Left colon (tissue), 2 donors: ENCODE measurements at places on chromosomes 7 and 10.

DNA sequence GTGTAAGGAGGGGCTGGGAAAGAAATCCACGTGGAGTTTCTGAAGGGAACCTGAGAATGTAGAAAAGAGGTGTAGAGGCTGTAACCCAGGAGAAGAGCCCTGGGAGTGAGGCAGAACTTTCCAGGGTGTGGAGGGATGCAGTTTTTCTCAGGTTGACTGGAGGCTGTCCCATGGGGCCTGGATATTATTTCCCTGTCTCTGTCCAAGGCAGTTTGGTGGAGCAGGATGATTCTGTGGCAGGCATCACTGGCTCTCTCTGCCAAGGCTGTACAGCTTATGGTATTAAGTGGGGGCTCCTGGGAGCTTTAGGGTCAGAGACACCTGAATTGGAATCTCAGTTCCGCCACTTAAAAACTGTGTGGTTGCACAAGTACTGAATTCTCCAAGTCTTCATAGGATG lies 81.6 kb downstream of the CHN2 start:
- no peak for DNase-seq

DNA sequence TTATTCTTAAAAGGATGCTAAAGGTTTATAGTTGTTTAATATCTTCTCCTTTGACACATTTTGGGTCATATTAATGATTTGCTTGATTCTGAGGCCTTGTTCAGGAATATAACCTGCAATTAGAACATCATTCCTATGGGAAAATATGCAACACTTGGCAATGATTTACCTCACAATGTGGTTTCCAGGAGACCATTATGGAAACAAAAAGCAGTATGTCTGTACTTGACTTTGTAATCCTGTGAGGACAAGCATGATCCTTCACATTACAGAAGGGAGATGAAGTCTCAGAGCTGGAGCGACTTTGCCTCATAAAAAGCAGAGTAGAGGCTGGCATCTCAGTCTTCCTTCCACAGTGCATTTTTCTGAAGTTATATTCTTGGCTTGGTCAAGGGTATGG lies 57.0 kb upstream of the CDCA7L start:
- DNase-seq, result no peak

DNA sequence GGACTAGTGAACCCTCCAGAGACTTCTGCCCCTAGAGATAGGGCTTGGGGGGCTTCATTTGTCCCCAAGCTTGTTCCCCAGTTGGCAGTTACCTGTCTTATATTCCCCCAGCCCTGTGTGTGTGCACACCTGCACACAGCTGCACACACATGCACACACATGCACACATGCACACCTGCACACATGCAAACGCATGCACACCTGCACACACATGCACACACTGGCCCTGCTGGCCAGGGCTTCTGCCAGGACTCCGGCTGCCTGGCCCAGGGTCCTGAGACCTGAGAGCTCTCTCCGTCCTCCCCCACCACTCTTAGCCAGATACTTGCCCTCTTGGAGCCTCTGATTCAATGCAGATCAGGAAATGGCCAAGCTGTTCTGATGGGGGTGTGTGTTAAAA lies 6.7 kb downstream of the ZMIZ1 start:
- DNase-seq, result no peak

- DNase-seq, result no peak
Observed at GRCh38 chr7:1137517-1138167, 22.4 kb downstream of the ZFAND2A start.

GRCh38 chr10:73922864-73923133 lies 11.9 kb downstream of the PLAU start:
- DNase-seq, result no peak

- DNase-seq, result no peak
Observed at GRCh38 chr10:104268405-104268712, 625 bp upstream of the GSTO2 start.

DNA sequence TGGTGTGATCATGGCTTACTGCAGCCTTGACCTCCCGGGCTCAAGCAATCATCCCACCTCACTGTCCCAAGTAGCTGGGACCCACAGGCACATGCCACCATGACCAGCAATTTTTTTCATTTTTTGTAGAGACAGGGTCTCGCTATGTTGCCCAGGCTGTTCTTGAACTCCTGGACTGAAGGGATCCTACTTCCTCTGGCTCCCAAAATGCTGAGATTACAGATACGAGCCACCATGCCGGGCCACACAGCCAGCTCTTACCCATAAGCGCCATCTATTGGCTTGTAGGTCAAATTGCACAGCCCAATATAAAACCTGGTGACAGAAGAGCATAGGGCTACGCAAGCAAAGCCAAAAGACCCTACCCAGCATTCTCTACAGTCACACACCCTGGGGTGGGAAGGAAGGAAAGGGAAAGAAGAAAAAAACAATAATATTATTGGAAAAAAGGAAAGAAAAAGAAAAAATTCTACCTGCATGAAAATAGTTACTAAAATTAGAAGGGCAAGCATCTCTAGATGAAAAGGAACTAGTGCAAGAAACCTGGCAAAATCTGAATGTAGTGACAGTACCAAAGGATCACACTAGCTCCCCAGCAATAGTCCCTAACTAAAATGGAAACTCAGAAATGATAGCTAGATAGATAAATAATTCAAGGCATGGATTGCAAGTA lies 29.4 kb upstream of the AMPH start:
- DNase-seq, result no peak

DNA sequence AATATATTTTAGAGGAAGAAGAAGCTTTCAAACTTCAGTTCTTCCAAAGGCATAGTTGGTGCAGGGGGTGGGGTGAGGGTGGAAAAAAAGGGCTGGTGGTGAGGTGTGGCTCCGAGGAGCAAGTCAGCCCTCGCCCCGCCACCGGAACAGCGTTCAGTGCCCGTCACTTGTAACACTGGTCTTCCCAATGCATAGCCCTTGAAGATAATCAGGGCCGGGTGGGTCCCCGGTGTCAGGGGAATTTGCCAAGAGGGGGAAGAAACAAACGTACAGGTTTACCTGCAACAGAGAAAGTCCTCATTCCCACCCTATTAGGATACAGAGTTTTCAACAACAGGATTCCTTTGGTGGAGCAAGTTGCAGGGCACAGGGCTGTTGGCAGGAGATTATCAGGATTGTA lies 1.5 kb downstream of the SVOPL start:
- no peak for DNase-seq

- no peak for DNase-seq
Observed at GRCh38 chr7:105935250-105935649, 27.8 kb upstream of the CDHR3 start.

DNA sequence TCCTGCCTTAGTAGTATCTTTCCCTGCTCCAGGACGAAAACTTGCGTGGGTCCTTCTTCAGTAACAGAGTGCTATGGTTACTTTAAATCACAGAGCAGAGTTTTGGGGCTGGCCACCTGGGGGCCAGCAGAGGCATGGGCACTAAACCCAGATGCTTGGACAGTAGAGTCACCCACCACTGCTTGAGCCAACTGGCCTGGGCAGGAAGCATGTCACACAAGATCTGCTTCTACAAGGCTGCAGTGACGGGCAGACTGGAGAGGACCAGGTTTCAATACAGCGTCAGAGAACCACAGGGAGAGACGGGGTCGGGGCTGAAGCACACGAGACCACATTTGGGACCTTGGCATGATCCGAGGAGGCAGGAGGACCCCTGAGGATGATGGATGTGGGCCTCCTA lies 14.3 kb upstream of the DMBT1 start:
- DNase-seq, result no peak

- DNase-seq, result no peak
Observed at GRCh38 chr7:91299952-91300775, 35.9 kb downstream of the FZD1 start.

DNA sequence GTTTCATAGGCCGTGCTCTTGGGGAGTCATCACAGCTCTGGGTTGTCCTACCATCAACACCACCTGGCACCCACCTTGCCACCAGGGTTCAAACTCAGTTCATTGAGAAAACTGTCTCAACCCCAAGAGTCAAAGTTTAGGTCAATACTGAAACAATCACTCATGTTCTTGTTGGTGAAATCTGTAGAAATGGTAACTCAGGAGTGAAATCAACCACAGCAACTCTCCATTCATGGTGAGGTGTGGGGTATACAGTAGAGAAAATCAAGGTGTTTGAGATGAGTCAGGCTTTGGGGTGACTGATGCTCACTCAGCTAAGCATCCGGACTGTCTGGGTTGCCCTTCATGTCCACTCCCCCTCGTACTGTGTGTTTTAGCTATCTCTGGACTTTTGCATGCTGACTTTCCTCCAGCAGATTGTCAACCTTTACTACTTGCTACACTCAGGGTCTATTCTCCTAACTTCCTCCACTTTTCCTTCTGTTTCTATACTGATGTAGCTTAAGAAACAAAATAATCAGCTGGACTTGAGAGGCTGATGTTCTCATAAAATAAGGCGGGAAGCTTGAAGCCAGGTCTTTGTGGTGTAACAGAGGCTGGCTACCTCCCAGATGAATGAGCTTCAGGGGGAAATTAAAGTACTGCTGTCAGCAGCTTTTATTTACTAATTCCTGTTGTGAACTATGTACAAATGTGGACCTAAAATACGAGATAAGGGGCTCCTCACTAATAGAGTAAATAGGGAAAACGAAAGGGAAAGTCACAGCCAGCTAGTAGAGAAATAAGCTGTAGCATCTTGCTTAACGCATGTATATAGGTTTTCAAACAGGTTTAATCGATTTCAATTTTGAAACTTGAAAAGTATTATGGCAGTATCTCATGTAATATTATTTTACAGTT lies 173.6 kb upstream of the AKR1E2 start:
- DNase-seq, result no peak

DNA sequence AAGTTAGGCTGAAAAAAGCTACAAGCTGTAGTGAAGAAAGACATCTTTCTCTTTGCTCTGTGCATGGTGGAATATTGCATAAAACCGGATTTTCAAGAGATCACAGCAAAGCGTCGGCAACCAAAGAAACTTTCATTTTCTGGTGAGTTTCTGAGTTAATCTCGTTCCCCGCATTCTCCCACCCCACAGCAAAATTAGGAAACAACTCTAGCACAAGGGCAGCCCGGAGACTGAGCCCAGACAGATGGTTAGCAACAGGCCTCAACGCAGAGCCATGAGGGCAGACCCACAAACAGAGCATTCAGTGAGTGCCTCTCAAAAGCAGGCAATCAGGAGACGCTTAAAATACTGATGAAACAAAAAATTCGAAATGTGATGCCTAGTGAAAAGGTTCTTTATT lies 396.1 kb upstream of the KLF6 start:
- DNase-seq, result no peak

- no peak for DNase-seq
Observed at GRCh38 chr10:14530465-14530864, 199.7 kb upstream of the FRMD4A start.

GRCh38 chr10:24209432-24209771 lies 464 bp downstream of the KIAA1217 start:
- DNase-seq, result no peak

GRCh38 chr10:14698111-14698828 lies 76.4 kb downstream of the FAM107B start:
- DNase-seq, result no peak

- DNase-seq, result no peak
Observed at GRCh38 chr7:33601101-33601500, 304.2 kb upstream of the BMPER start.

DNA sequence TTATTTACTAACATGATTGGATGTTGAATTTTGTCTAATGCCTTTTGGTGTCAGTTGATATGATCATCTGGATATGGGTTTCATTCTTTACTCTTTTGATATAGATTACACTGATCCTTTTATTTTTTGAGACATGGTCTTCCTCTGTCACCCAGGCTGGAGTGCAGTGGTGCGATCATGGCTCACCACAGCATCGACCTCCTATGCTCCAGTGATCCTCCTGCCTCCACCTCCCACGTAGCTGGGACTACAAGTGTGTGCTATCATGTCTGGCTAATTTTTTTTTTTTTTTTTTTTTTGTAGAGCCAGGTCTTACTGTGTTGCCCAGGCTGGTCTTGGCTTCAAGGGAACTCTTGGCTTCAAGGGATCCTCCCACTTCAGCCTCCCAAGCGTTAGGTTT lies 27.1 kb downstream of the BMS1 start:
- no peak for DNase-seq

DNA sequence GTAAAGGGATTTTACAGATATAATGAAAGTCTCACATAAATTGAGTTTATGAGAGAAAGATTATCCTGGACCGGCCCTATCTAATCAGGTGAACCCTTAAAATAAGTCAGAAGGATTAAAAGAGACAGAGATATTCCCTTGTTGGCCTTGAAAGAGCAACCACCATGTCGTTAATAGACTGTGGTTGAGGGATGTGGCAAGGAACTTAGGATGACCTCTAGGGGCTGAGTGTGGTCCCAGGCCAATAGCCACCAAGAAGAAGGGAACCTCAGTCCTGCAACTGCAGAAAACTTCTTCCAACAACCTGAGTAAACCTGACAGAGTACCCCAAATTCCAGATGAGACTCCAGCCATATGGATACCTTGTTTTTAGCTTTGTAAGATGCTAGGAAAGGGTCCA lies 121.5 kb downstream of the POLR1F start:
- DNase-seq, result no peak

GRCh38 chr7:136528329-136528728 lies 340.1 kb upstream of the CHRM2 start:
- no peak for DNase-seq

DNA sequence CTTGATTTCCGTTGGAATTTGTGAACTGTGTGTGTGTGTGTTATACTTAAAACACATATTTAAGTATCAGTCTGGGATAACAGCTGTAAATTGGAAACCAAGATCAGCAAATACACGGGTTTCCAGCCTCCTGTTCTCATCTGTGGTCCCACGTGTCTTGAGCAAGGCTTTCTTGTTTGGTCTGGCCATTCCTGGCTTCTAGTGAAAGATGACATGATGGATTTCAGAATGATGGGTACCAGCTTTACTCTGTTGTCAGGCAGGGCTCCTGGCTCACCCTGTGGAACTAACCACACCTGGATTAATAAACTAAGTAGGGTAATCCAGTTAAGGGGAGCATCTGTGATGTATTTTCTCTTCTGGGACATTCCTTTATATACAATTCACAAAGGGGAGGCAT lies 346.2 kb upstream of the AOAH start:
- DNase-seq, result no peak

- DNase-seq, result no peak
Observed at GRCh38 chr7:534075-534474, 14.4 kb upstream of the PDGFA start.

DNA sequence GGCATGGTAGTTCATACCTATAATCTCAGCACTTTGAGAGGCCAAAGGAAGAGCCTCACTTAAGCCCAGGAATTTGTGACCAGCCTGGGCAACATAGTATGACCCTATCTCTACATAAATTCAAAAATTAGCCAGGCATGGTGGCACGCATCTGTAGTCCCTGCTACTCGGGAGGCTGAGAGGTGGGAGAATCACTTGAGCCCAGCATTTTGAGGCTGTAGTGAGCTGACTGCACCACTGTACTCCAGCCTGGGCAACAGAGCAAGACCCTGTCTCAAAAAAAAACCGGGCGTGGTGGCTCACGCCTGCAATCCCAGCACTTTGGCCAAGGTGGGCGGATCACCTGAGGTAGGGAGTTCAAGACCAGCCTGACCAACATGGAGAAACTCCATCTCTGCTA lies 19.8 kb downstream of the PARD3 start:
- DNase-seq, result no peak

- no peak for DNase-seq
Observed at GRCh38 chr7:112509402-112509801, 28.6 kb downstream of the LSMEM1 start.
